ENCODE measurements at places on chromosomes 12 and 14. TPM values are rescaled to one million over a fixed set of nuclear protein-coding genes. Genes with fewer than 3 reads are reported as not detected.

The KRT77 gene
- not detected for total RNA-seq

DNA sequence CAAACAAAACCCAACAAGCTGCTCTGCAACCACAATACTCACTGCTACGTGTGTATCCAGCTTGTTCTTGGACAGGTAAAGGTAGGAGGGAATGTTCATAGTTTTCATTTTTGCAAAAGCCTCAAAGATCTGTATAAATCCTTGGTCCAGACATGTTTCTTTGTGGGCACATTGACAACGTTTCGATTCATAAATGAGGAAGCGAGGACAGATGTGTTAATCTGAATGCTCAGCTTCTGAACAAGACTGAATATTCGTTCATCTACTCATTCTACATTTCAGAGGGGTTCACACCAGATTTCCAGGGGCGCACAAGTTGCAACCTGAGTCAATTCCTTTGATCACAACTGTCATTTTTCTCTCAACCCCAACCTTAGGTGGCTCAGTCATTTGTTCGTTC is 134.4 kb downstream of the LLPH start:
- no peaks in the 10 kb centered on the region for H3K36me3 ChIP-seq
- no peak overlapping the region for H3K27ac ChIP-seq
- no peaks in the 10 kb centered on the region for H3K27me3 ChIP-seq
- no peak overlapping the region for H3K4me3 ChIP-seq
- no peak for DNase-seq
- H3K4me1 ChIP-seq = no peaks in the 10 kb centered on the region

DNA sequence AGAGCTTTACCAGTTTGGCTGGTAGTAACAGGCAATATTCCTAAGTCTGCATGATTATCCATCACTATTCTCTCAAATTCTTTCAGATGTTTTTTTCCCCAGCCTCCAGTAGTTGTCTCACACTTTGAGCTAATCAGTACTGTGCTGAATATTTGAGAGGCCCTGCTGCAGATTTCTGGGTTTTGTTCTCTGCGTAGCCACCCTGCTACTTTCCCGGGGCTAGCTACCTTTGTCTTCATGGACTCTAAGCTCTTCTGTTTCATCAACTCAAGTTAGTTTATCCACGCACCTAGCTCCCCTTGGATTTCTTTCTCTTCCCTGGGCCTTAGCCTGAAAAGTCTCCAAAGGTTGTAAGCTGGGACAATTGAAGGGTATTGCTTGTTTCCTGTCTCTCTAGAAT is 73.0 kb downstream of the FUT8 start:
- H3K27ac ChIP-seq = no peak overlapping the region
- H3K4me3 ChIP-seq = no peak overlapping the region
- peaks cover 38% of the 10 kb centered on the region for H3K4me1 ChIP-seq
- H3K36me3 ChIP-seq = peaks cover 38% of the 10 kb centered on the region
- no peak for DNase-seq
- no peaks in the 10 kb centered on the region for H3K27me3 ChIP-seq

DNA sequence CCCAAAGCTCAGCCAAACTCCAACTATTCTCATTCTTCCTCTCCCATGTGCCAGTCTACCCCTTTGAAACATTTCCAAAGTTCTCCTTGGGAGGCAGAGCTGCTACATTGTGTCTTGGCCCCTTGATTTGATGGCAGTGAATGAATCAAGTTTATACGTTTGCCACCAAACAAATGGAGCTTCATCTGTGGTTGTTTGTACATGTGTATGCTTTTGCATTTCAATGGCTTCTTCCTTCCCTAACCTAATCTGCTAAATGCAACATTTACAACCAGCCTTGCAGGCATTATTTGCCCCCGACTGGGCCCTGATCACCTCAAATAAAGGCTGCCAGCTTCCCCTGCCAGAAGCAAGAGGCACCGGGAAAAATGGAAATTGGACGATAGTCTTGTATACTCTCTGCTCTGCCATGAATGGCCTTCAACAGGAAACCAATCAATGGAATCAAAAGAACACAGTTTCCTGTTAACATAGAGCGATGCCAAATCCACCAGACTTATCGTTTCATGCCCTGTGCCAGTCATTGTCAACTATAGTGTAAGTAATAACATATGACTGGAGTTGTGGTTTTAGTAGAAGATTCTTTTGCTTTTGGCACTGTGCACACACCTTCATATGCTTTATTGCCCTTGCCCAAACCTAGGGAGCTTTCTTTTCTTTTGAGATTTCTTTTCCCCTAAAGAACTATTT is 97.8 kb downstream of the TMEM30B start:
- H3K27me3 ChIP-seq = peaks cover 36% of the 10 kb centered on the region
- no peak overlapping the region for H3K4me3 ChIP-seq
- no peak for DNase-seq
- H3K36me3 ChIP-seq = no peaks in the 10 kb centered on the region

DNA sequence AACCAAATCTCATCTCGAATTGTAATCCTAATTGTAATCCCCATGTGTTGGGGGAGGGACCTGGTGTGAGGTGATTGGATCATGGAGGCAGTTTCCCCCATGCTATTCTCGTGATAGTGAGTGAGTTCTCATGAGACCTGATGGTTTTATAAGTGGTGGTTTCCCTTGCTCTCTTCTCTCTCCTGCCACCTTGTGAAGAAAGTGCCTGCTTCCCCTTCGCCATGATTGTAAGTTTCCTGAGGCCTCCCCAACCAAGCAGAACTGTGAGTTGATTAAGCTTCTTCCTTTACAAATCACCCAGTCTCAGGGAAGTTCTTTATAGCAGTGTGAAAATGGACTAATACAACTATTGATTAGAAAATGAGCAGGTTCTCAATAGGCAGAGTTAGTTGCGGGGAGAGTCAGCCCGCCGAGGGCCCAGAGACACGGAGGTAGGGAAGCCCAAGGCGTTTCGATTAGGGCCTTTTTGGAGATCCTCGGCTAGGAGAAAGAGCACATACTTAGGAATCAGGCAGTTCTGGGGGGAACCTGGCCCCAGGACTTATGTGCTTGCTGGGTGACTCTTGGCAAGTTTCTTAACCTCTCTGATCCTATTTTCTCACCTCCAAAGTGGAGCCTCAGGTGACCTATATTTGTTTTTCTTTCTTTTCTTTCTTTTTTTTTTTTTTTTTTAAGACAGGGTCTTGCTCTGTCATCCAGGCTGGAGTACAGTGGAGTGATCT is 65.7 kb downstream of the MVK start:
- peaks cover 6% of the 10 kb centered on the region for H3K27me3 ChIP-seq
- H3K4me1 ChIP-seq = no peaks in the 10 kb centered on the region
- DNase-seq = no peak
- no peak overlapping the region for H3K27ac ChIP-seq
- no peaks in the 10 kb centered on the region for H3K36me3 ChIP-seq

The SLCO1B3 gene
- total RNA-seq = not detected

The PPP1R36 gene
- not detected for total RNA-seq

The INHBE gene
- total RNA-seq = 0.35 TPM

GRCh38 chr12:80170915-80171314 is 71.6 kb downstream of the OTOGL start:
- no peak overlapping the region for H3K4me3 ChIP-seq
- H3K36me3 ChIP-seq = peaks cover 2% of the 10 kb centered on the region
- peaks cover 22% of the 10 kb centered on the region for H3K4me1 ChIP-seq
- peaks cover 26% of the 10 kb centered on the region for H3K27me3 ChIP-seq
- H3K27ac ChIP-seq = no peak overlapping the region

DNA sequence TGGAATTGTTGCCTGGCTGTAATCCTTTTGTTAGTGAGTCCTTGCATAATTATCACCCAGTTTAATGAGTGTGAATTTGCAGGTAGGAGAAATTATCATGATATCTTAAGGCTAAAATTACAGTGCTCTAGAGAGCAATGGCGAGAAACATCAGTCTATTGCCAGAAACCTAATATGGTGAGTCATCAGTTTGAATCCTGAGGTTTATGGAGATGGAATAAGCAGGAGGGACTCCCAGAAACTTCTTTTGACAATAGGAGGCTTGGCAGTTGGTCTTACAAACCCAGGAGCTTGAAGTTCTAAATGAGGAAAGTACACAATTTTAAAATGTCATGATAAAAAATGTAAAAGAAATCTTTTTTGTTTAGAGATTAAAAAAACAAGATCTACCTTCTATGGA is 31.5 kb upstream of the CRADD start:
- DNase-seq = no peak
- H3K36me3 ChIP-seq = no peaks in the 10 kb centered on the region
- H3K27me3 ChIP-seq = peaks cover 16% of the 10 kb centered on the region
- H3K27ac ChIP-seq = no peak overlapping the region

GRCh38 chr12:113333877-113334785 is 778 bp downstream of the SLC8B1 start:
- peak overlapping the region; percentile 89 for H3K4me3 ChIP-seq
- H3K36me3 ChIP-seq = peaks cover 12% of the 10 kb centered on the region
- H3K4me1 ChIP-seq = peaks cover 11% of the 10 kb centered on the region
- peaks cover 3% of the 10 kb centered on the region for H3K27me3 ChIP-seq
- no peak for DNase-seq

DNA sequence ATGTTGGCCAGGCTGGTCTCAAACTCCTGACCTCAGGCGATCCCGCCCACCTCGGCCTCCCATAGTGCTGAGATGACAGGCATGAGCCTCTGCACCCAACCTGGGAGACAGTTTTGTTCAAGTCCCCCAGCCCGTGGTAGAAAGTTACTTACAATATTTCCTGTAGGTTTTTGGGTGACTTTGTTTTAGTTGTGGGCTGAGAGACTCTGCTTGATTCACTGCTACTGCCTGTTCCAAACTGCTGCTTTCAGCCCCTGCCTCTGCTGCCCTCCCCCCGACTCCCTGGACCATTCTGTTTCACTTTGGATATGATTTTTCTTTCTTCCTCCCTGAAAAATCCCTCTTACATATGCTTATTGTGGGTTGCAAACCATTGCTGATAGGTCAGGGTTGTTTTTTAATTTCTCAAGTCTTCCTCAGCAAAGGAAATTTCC is 13.4 kb upstream of the PCNX1 start:
- peak overlapping the region; percentile 24 for H3K4me3 ChIP-seq
- H3K27ac ChIP-seq = peak overlapping the region; percentile 87
- H3K27me3 ChIP-seq = peaks cover 5% of the 10 kb centered on the region
- peak; percentile 49 for DNase-seq
- H3K4me1 ChIP-seq = peaks cover 73% of the 10 kb centered on the region

DNA sequence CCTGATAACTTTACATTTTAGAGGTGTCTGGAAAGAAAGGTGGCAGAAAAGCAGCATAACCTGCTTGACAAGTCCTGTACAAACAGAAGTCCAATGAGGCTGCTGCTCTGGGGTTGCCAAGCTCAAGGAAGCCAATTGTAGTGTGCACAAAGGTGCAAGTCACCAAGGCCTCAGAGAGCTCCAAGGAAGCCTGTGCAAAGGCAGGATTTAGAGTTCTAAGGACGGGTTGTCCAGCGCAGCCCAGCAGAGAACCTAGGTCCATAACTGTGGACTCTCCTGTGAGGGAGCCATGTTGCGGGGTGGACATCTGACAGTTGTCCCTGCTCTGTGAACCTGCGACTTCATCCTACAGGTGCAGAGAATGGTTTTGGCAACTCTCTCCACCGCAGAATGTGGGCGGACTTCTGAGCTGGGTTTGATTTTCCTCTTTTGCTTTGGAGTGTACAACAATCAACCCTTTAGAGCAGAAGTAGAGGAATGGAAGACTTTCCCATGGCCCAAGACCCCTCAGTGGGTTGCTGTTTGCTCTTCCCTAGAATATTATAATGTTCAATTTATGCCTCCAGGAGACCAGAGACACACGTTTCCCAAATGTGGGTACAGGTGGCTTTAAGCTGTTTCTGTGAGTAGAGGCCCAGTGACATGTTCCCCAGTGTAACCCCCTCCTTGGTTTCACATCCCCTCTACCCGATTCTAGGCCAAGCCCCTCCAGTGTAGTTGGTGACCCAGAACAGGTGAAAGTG is 81.0 kb downstream of the ETV6 start:
- H3K4me3 ChIP-seq = no peak overlapping the region
- H3K27me3 ChIP-seq = no peaks in the 10 kb centered on the region
- H3K4me1 ChIP-seq = peaks cover 43% of the 10 kb centered on the region
- DNase-seq = no peak

The TECPR2 gene
- 13.1 TPM for total RNA-seq

Data from activated CD8-positive, alpha-beta memory T cell treated with anti-CD3 and anti-CD28 coated beads, Interleukin-2, amount 10 ng/mL, durations not matched to agents 7 days and 5 days (primary cell).